T-helper 2 cell (primary cell): ENCODE measurements at places on chromosomes 6 and 20.

DNA sequence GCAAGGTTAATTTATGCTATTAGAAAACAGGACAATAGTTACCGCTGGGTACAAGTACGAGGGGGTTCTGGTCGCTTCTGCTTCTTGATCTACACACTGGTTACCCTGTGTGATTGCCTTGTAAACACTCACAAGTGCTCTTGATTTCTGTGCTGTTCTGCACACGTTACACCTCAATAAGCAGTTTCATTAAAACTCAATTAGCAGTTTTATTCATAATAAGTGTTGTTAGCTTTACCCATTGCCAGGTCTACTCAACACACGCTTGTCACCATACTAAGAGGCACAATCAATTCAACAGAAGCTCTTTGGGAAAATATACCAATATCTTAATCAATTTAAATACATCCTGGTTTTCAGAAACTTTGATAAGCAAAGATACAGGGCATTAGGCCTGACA lies 20.4 kb downstream of the BMP7 start:
- no peak for DNase-seq

GRCh38 chr6:33809594-33809993 lies 5.8 kb upstream of the MLN start:
- DNase-seq: no peak

DNA sequence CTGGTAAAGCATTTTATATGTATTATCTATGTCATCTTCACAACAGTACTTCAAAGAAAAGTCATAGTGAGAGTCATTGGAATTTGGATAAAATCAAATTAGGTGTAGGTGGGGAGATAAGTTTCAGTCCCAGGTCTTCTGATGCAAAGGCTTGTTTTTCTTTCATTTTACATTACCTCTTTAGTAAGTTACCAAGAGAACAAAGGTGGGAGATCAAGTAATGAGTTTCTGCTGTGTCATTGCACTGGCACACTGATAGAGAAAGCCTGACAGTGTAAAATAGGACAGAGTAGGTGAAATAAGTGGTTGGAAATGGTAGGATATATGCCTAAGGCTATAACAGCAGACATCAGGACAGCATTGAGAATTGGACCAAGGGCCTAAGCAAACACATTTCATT lies 250.4 kb downstream of the NKAIN2 start:
- peak; percentile 36 for DNase-seq

DNA sequence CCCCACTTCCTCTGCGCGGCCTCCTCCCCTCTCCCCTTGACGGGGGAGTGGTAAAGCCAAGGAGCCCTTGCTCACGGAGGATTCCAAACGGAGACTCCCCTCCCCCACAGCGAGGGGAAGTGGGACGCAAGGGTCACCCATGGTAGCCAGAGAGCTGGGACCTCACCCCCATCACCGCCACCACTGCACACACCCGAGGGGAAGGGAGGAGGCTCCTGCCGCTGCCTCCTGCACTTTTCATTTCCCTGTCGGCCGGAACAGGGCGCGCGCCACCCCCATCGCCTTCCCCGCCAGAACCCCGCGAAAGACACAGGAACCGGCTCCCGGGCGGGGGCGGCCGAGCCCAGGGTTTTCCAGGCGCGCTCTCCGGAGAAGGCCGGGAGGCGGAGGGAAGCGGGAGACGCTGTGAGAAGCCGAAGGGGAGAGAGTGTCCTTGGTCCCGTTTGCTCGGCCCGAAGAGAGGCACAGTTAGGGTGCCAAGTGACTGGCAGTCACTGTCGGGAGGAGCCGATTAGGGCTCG lies 789 bp downstream of the CCND3 start:
- DNase-seq: peak; percentile 13

GRCh38 chr6:127352524-127352923 lies 9.1 kb upstream of the ECHDC1 start:
- no peak for DNase-seq

DNA sequence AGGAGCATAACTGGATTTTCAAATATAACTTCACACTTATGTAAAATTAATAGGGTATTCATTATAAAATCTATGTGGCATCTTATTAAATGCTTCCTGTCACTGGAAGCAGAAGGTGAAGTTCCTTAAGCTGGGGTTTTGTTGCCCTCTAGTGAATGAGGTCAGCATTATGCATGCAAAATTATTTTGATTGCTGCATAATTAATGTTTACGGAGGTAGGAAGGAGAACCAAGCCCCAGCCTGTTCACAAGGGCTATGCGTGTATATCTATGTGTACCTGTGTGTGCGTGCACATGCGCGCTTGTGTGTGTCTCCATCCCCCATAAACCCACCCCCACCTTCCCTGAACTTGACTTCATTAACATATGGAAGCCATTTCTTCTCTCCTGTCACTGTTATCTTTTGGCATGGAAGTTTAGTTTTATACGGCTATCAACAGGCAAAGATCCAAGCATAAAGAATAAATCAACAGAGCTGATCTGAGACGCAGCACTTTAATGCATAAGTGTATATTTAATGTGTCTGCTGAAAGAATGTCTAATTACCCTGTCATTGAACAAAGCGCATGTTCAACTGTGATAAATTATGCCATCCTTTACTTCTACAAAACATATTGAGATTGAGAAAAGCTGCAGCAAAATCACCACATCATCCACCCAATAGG lies 90.2 kb upstream of the CDH4 start:
- DNase-seq: no peak

DNA sequence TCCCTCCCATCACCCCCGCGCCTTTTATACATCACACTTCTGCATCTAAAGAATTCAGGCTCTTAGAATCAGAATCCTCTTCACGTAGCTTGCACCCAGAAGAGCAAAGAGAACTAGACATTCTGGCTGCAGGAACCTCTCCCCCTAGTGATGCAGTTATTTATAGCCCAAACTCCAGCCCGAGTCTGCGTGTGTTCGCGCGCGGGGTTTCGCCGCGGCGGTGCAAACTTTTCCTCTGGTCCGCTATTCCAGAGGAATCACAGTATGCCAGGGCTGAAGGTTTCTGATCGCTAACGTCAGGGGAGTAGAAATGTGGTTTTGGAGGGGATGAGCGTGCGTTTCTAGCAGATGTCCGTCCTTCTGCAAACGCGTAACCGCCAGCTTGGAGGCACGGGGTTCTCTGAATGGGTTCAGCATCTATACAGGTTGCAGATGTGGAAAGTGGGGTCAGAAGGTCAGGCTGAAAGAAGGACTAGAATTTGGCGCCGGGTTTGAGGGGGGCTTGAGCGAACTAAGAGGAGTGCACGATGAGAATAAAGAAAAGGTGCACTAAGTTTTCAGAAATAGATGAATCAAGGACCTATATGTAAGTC lies 1.8 kb downstream of the EPHA7 start:
- DNase-seq: no peak

- no peak for DNase-seq
Observed at GRCh38 chr6:24522228-24523176, 27.7 kb downstream of the ALDH5A1 start.

DNA sequence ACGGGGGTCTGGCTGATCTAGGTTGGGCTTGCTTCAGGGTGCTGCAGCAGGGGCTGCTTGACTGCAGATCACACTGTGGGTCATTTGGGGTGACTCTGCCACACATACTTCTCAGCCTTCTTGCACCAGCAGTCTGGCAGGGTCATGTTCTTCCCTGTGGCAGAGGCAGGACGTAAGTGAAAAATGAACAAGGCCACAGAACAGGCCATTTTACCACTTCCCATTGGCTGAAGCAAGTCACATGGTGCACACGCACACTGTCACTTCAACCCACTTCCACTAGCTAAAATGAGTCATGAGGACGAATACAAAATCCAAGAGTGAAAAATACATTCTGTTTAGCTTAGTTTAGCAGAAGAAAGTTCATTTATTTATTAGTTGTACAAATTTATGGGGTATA lies 168.6 kb upstream of the GGTLC1 start:
- DNase-seq: no peak

- DNase-seq: no peak
Observed at GRCh38 chr6:160919723-160920440, 71.7 kb upstream of the MAP3K4 start.

DNA sequence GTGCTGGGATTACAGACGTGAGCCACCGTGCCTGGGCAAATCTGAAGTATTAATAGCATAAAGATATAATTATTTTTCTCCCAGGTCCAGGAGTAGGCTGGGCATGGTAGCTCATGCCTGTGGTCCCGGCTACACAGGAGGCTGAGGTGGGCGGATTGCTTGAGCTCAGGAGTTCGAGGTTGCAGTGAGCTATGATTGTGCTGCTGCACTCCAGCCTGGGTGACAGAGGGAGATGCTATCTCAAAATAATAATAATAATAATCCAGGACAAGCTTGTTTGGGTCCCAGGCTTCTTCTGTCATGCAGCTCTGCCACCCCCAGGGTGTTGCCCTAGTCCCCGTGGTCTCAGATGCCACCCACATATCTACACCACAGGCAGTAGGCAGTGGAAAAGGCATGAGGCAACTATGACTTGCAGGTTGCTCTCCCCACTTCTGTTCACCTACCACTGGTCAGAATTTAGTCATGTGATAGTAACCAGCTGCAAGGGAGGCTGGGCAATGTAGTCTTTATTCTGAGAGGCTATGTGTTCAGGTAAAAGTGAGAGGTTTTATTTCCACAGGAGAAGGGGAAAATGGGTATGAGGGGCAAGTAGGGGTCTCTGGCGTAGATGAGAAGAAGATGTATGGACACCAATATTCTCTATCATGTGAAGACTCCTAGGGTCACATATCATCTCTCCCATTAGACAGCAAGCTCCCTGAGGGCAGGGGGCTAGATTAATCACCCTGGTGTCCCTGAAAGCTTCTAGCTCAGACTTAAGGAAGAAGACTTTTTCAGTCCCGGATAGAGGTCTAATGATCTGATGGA lies 25.7 kb downstream of the TCF15 start:
- DNase-seq: no peak

- no peak for DNase-seq
Observed at GRCh38 chr6:146850238-146850896, 251.6 kb downstream of the ADGB start.

GRCh38 chr6:122026582-122027369 lies 372.7 kb upstream of the HSF2 start:
- DNase-seq: no peak

DNA sequence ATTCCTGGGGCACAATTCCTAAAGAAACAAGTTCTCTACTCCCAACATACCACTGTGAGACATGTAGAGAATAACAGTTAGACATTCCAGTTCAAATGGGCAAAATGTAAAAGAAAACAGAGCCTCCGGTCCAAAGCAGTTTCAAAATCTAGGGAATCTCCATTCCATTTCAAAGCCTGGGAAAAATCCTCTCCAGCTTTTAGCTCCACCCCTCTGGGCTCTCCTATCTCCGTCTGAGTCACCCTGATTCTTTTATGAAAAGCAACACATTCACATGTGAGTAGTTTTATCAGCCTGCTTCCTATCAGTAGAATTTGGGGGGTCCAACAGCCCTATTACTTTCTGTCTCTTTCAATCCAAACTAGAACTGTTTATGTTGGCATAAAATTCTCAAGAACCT lies 3.7 kb downstream of the CSNK2A1 start:
- no peak for DNase-seq

DNA sequence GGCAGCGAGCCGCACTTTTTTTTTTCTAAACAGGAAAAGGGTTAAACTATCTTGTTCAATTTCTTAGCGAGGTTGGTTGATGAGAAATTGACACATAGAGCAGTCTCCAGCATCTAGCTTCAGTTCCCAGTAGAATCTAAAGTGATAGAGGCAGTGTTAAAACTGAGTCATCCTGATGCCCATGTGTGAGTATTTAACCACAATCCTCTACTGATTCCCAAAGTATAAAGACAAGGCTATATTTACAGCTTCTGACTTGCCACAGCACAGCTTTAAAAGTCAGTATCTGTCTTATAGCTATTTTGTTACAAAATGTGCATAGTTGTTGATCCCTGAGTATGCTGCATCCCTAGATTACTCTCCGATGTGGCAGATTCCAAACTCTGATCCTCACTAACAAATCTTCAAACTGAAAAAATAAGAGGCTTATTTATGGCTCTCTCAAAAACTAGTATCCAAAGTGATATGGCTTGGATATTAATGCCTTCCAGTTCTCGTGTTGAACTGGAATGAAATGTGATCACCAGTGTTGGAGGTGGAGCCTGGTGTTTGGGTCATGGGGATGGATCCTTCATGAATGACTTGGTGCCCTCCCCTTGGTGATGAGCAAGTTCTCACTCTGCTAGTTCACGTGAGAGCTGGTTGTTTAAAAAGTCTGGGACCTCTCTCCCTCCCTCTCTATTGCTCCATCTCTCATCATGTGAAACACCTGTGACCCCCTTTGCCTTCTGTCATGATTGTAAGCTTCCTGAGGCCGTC lies 13.1 kb upstream of the POPDC3 start:
- DNase-seq: no peak

- DNase-seq: no peak
Observed at GRCh38 chr20:41452226-41452625, 85.6 kb upstream of the EMILIN3 start.

DNA sequence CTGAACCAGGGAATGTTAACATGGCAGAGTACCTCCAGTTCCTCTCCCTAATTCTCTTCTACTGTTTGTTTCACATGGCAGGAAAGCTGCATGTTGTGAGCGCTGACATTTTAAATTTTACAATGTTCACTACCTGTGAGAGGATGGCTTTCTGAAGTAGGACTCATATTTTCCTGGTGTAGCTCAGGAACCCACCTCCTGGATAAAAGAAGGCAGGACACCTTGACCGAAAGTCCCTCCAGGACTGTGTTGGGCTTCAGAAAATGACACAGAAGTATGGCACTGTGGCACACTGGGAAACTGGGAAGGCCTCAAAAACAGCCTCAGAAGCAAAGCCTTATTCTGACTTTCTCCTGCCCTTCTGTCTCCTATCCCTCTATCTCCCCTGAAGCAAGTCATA lies 33.3 kb downstream of the PTPRK start:
- DNase-seq: no peak

- DNase-seq: no peak
Observed at GRCh38 chr6:37861452-37861851, 41.9 kb downstream of the ZFAND3 start.

GRCh38 chr6:123415844-123416468 lies 220.8 kb downstream of the TRDN start:
- DNase-seq: peak; percentile 48

- no peak for DNase-seq
Observed at GRCh38 chr6:144782634-144783033, 497.5 kb downstream of the UTRN start.

GRCh38 chr6:53699462-53699861 lies 33.9 kb upstream of the KLHL31 start:
- no peak for DNase-seq

DNA sequence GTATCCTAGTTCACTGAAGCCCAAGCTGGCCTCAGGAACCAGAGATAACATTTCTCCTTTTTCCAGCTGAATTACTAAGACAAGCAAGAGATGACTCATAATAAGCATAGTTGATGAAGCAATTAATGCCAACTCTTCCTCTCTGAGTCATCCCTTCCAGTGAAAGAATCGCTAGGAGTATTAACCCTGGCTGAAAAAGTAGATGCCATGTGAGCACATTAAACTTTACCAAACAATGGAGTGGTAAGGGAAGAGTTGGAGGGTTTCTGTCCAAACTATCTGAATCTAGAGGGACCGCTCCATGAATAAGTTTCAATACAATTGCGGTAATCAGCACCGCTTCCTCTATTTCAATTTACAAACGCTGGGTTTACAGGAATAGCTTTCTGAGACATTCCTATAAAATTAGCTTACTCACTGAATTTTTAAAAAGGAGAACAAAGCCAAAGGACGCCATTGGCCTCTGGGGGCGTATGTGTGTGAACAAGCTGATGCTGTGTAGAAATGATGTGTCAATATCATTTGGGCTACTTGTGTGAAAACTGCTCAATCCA lies 48.3 kb downstream of the ATXN1 start:
- no peak for DNase-seq

- no peak for DNase-seq
Observed at GRCh38 chr6:130204322-130204721, 18.4 kb downstream of the SAMD3 start.

- DNase-seq: no peak
Observed at GRCh38 chr6:29651413-29652197, 5.3 kb upstream of the MOG start.

- DNase-seq: no peak
Observed at GRCh38 chr6:53647462-53648094, 18.0 kb downstream of the KLHL31 start.
